ENCODE measurements at places on chromosomes 3 and 15.

GRCh38 chr3:188941103-188941502 is 230.7 kb upstream of the TPRG1 start:
- DNase-seq, result no peak

GRCh38 chr3:45104715-45105711 is 41.2 kb downstream of the CDCP1 start:
- DNase-seq, result no peak

- DNase-seq, result no peak
Measured at GRCh38 chr15:60390871-60391501, 6.8 kb downstream of the ANXA2 start.

DNA sequence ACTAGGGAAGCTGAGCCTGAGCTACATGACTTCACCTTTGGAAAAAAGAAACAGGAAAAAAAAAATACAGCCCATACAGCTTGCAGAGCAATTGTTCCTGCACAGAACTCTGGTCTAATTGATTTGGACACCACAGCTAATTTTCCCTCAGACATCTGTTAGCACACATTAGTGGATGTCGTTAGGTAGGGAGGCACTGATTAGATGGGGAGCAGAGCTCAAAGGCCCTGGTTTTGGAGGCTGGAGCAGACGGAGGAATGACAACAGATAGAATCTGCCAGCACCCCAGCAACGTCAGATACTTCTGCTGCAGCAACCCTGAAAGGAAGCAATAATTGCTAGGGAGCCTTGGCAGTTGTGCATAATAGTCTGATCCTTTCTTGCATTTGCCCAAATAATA is 398.9 kb downstream of the LSAMP start:
- DNase-seq, result peak; percentile 76

DNA sequence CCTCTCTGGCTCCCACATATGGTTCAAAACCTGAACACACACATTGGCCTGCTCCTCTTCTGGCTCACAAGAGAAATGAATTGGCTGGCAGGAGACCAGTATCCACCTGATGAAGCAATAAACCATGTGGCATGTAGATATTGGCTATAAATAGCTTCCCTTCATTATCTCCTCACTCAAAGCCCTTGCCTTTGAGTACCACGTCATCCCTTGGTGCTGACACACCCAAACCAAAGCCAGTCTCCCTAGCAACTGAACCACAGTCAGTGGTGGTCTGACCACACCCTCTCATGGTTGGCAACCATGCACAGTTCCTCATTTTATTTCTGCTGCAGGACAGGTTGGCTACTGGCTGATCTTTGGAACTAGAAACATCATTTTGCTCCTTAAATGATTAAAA is 98.8 kb downstream of the ZNF621 start:
- DNase-seq, result no peak

DNA sequence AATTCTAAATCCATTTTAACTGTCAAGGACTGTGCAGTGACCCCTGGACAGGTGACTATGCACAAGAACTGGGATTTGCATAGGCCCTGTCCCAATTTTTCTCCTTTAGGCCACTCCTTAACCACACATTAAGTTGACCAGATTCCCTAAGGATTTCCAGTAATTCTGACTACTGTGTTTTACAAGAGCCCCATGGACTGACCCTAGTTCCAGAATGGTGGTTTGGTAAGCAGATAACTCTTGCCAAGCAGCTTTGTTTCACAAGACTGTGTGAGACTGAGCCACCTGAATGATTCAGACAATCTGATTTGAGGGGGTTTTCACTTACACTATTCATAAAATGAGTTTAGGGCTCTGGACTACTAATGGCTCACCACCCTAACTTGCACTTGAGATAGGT is 535.8 kb downstream of the ZBBX start:
- no peak for DNase-seq

- DNase-seq, result no peak
Measured at GRCh38 chr15:84669726-84670125, 11.7 kb upstream of the NMB start.

- DNase-seq, result no peak
Measured at GRCh38 chr3:49602877-49603411, 48.7 kb downstream of the BSN start.

- DNase-seq, result no peak
Measured at GRCh38 chr3:10941972-10942371, 50.6 kb upstream of the SLC6A1 start.

DNA sequence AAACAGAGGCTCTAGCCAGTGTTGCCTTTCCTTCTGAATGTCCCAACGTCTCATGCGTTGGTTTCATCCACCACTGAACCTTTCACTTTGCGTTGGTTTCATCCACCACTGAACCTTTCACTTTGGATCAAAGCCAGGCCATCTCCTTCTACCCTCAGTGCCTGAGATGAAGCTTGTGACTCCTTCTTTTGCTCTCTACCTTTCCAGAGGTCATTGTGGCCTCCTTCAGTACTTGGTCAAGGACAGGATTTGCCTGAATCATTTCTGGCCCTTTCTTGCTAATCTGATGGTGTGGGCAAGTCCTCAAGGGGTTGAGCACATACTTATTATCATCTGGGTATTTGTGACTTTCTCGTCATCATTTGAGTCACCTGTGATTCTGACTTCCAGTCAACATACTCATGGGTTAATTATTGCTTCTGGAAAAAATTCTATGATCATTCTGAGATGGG is 50.0 kb downstream of the SELENOT start:
- no peak for DNase-seq

DNA sequence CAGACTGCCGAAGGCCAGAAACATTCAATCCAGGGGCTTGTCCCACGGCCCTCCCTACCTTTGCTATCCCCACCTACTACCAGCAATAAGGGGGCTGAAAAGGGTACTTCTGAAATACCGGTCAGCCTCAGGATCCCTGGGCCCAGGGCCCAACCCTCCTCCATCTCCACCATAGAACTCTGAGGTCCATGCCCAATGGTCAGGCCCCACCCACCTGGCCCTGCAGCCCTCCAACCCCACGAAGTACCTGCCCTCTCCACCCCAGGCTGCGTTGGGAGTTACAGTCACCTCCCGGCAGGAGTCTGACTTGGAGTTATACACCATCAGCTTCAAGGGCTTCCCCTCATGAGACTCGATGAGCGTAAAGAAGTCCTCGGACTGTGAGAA is 6.9 kb downstream of the GORASP1 start:
- no peak for DNase-seq

GRCh38 chr3:156424758-156425157 is 130.2 kb downstream of the SSR3 start:
- peak; percentile 43 for DNase-seq

DNA sequence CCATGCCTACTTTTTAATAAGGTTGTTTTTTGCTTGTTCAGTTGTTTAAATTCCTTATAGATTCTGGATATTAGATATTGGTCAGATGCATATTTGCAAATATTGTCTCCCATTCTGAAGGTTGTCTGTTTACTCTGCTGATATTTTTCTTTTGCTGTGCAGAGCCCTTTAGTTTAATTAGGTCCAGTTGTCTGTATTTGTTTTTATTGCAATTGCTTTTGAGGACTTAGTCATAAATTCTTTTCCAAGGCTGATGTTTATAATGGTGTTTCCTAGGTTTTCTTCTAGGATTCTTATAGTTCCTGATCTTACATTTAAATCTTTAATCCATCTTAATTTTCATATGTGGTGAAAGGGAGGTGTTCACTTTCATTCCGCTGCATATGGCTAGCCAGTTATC is 77.4 kb downstream of the PTPRG start:
- DNase-seq, result no peak

DNA sequence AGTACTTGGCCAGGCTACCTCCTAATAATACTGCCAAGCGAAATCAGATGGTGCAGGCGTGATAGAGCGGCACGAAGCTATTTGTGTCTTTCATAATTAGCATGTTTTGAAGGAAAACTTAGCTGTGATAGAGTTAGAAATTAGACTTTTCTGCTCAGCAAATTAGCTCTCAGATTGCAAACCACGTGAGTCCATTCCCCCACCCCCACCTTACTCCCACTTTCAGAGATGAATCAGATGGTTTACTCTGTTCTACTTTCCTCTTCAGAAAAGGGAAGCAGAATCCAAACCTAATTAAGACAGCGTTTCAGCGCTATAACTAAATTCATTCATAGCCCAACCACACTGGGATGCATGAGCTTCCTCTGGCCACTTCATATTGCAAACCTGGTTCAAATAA is 214.6 kb downstream of the SLCO3A1 start:
- DNase-seq, result no peak

DNA sequence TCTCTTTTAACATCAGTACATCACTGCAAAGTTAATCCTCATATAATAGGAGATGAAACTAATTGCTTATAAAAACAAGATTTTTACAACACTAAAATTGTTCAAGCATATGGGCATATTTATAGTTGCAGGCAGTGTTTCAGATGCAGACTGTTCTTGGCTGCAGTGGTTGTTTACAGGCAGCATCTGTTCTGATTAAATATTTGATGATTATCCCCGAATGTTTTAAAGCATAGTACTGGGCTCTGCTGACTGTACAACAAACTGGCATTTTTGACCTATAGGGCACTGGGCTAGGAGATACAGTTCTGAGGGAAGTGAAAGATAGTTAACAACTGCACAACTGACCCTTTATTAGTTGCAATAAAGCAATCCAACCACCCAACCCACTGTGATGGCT is 113.6 kb downstream of the UBE3A start:
- no peak for DNase-seq

DNA sequence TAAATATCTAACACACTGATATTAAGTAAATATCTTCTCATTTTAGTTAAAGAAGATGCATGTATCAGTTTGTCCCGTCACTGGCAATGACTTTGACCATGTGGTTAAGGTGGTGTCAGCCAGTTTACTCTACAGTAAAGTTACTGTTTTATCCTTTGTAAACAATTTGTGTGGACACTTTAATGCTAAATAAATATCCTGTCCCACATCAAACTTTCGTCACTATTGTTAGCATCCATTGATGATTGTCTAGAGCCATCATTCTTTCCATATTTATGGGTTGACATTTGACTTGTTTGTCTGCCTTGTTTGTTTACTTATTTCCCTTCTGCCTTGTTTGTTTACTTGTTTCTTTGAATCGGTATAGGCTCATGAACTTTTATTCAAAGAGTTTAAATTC is 11.0 kb upstream of the GPD1L start:
- DNase-seq, result no peak

GRCh38 chr3:60298141-60298540 is 953.1 kb downstream of the FHIT start:
- DNase-seq, result no peak

GRCh38 chr3:39592311-39593050 is 125.0 kb downstream of the MOBP start:
- no peak for DNase-seq

DNA sequence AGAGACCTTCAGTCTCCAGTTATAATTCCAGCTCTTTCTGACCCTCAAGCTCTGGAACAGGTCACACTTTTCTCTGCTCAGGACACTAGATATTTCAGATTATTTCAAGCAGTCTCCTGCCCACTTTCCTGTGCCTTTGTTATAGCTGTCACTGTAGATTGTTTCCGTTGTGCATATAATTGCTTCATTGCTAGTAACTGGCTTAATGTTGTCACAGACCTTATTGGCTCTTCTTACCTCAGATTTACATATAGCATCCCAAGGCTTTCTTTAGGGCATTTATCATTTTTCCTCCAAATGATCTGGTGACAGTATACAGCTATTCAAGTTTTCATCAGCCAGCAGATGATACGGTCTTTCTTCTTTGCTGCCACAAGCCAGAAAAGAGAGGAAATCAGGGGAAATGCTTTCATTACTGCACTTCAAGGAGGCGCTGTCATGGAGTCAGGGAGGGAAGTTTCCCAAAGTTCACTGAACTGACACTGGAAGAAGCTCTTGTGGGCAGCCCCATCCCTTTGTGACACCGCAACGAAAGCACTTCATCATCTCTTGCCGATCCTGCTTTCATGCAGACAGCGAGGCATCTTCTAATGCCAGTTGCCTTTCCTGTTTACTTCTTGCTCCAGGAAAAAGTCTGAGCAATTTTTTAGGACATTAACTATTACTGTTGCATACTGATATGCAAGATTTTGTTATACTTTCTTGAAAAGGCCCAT is 181.9 kb downstream of the CDIN1 start:
- DNase-seq, result peak; percentile 46

GRCh38 chr3:156530980-156531379 is 23.9 kb downstream of the SSR3 start:
- DNase-seq, result no peak

DNA sequence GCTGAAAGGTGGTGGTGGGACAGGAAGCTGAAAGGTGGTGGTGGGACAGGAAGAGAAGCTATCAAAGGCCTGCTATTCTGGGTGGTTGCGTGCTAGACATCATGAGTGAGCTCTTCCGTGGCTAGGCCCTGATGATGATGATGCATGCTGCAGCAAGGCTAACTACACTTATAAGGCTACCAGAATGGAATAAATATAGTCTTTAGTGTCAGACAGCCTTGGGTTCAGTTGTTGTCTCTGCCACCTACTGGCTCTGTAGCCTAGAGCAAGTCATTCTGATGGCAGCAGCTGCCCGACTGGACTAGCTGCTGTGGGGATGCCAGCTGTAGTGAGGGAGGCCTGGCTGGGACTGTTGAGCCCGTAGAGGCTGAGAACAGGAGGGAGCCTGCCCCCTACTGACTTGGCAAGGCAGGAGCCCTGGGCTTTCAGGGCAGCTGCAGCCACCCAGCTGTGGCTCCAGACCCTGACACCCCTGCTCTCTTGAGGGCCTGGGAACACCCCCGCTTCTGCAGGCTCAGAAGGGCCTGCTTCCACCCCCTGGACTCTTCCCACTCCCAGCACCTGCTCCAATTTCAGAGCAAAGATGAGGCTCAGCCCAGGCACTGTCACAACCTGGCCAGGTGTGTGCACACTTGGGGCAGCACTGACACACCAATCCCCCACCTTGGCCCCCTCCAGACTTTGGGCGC is 21.4 kb upstream of the ZBED2 start:
- DNase-seq, result no peak

- peak; percentile 70 for DNase-seq
Measured at GRCh38 chr3:55538158-55538557, 51.1 kb upstream of the WNT5A start.

DNA sequence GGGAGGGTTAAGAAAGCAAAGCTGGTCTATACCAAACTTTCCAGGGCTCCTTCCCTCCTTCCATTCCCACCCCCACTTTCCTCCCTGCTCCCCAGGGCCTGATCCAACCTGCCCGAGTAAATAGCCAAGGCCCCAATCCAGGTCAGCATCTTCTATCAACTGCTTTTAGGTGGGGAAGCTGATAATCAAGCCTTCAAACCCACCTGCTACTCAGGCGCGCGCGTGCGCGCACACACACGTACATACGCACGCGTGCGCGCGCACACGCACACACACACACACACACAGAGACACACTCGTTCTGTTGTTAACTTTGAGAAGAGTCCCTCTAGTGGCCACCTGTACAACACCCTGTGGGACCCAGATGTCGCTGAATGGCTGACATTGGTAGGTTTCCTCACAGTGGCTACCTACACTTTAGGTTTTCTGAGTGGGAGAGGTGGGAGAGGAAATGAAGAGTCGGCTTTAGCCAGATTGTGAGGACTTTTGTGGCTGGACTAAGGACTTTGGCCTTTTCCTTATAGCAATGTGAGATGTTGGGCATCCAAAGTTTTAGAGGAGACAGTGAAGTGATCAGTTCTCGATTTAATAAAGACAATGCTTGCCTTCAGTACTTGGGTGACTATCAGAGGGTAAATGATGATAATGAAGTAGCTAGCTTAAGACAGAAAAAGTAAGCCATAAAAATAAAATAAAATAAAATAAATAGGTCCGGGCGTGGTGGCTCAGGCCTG is 179.9 kb upstream of the C2CD4B start:
- peak; percentile 76 for DNase-seq

Measured in retina (tissue), 1 donor.